Parietal lobe (tissue), 2 donors: ENCODE measurements at places on chromosomes 2 and 18. TPM values are rescaled to one million over a fixed set of nuclear protein-coding genes. Genes with fewer than 3 reads are reported as not detected.

The STAM2 gene
- total RNA-seq: 73.2 TPM

The NMUR1 gene
- not detected for total RNA-seq

The HOXD11 gene
- total RNA-seq: not detected

The ATAD2B gene
- total RNA-seq: 98.3 TPM

The SPATA3 gene
- total RNA-seq: not detected

The CCDC148 gene
- total RNA-seq: 15.7 TPM

The AMER3 gene
- total RNA-seq: 45.4 TPM

The ST8SIA5 gene
- total RNA-seq: 31.9 TPM

The ARHGEF4 gene
- total RNA-seq: 47.9 TPM

The UGT1A8 gene
- total RNA-seq: not detected

The ABCB11 gene
- 1.6 TPM for total RNA-seq

The SERPINB4 gene
- total RNA-seq: not detected

The GPR17 gene
- 6.3 TPM for total RNA-seq
